ENCODE measurements at places on chromosomes 7 and 10. TPM values are rescaled to one million over a fixed set of nuclear protein-coding genes. Genes with fewer than 3 reads are reported as not detected.

- no peak for DNase-seq
These were observed 1.1 kb upstream of the ZNF503 start for GRCh38 chr10:75402486-75403143.

DNA sequence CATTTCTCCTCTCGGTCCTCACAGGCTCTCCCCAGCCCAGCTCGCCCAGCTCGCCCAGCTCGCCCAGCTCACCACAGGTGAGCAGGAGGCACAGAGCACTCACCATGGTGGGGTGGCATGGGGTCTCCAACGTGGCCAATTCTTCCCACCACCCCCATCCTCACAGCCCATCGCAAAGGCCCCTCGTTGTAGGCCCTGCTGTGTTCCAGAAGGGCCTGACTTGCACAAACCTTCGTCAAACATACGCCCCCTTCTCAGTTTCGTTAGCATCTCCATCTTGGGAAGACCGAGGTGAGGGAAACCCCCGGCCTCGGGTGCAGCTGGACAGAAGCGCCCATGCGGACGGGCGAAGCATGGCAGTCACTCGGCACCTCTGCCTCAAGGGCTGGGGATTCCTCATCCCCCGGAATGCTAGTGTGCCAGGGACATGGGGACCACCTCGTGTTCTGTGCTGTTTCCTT lies 304.6 kb downstream of the TNS3 start:
- DNase-seq: no peak

Gene NANOS1
- total RNA-seq: 0.78 TPM

DNA sequence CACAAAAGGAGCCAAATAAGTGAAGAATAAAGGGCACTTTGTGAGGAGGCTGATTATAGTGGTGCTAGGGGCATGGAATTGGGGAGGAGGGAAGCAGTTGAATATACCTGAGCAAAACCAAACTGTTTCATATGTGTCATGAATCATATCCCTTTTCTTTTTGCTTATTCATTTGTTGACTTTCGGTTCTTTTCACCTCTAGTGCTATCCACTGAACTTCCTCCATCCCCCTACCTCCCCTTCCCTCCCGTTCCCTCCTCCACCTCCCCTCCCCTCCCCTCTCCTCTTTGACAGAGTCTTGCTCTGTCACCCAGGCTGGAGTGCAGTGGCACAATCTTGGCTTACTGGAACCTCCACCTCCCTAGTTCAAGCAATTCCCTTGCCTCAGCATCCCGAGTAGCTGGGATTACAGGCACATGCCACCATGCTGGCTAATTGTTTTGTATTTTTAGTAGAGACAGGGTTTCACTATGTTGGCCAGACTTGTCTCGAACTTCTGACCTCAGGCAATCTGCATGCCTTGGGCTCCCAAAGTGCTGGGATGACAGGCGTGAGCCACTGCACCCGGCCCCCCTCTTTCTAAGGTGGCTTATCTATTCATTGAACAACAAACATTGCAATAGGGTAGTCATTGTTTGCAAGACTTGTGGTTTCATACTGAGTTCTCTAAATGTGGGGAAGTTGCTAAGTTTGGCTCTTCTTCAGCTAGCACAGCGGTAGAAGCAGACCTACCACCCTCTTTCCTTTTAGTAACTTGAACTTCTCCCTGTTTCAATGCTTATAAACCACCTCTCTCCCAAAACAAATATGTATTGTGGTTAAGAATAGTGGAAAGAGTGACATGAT lies 150.4 kb upstream of the PRPS1L1 start:
- DNase-seq: no peak

Gene SH2D4B
- not detected for total RNA-seq

DNA sequence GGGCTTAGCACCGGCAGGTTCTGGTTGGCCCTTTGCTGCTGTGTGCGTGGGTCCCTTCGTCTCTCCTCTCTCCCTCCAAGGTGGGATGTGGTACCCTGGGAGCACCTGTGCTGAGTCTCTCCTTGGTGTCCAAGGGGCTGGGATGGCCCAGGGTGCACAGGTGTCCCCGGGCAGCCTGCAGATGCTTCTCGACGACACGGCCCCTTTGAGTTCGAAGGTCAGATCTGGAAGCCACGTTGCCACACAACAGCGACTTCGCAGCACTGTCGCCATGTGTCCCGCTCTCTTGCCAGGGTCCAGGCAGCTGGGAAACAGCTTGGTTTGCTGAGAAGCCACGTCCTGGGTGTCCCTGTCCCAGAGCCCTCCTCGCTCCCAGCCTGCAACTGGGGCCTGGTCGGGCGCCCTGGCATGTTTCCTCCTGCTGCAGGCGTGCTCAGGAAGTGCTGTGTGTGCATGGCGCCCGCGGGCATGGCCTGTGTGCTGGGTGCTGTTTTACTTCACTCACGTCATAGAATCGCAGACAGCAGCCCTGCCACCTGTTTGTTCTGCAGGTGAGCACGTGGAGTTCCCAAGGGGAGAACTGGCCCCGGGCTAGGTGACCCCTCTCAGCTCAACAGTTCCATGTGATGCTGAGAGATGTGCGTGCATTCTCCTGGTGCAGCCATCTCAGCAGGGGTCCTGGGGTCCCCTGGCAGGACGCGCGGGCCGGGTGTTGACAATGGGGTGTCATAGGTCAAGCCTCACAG lies 70.9 kb downstream of the DNAJB6 start:
- DNase-seq: no peak

Gene HHEX
- not detected for total RNA-seq

GRCh38 chr10:9009505-9009904 lies 955.0 kb downstream of the GATA3 start:
- DNase-seq: peak; percentile 86

GRCh38 chr7:142868986-142869415 lies 14.1 kb downstream of the EPHB6 start:
- DNase-seq: no peak

Gene WEE2
- total RNA-seq: not detected

DNA sequence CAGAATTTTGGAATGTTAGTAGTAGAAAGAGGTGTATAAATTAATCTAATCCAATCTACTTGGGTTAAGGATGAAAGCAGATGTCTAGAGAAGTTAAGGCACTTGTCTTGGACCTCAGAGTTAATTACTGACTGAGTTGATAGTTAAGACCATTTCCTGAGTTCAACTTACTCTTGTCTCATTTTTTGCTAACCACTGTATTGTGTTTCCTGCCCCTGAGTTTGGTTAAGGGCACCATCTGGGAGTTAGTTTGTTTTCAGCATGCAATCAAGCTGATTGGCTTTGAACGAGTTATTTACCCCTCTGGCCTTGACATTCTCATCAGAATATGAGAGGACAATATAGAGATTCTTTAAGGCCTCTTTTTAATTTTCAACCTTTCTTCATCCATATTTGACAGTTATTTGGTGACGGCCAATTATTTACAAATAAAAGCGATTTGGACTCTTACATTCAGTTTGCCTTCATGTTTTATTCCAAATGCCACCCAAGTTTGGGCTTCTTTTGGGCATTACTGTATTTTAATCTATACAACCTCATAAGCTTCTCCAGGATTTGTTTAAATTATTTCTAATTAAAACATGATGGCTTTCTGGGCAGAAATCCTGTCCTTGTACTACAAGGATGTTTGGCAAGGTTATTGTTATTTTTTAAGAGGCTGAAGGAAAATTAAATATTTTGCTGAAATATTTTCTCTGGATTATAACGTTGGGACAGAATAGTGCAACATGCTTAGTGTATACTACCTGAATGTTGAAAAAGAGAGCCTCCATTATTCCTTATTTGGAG lies 225.0 kb downstream of the CACNB2 start:
- no peak for DNase-seq

Gene LCOR
- total RNA-seq: 19.4 TPM

GRCh38 chr7:26673858-26674257 lies 190.5 kb downstream of the SKAP2 start:
- DNase-seq: no peak

DNA sequence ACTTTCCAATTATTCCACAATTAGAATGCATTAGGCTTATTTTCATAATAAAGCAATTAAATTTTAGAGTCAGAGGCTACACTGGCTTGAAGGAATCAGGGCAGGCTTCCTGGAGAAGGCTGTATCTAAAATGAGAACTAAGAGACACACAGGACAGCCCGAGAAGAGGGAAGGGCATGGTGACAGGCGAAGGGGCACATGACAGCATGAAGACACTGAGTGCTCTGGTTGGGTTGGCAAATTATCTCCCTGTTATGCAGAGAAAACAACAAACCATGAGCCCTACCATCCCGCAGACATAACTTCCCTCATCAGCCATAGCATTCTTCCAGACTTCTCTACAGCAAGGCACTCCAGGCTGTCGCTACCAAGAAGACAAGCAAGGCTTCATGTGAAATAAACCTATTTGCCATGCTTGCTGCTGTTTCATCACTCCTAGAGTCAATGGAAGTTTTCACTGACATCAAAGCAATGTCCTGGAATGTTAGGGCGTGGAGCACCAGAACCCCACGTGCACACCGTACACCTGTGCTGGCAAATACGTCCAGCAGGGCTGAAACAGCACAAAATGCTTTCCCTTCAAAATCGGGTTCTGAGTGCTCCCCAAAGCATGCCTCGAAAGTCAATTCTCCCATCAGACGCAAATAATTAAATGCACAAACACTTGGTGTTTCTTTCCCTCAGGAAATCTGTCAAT lies 21.3 kb downstream of the VOPP1 start:
- peak; percentile 39 for DNase-seq

Gene LIPF
- not detected for total RNA-seq

Gene COBL
- 0.78 TPM for total RNA-seq

- no peak for DNase-seq
These were observed 57.1 kb upstream of the VSTM2A start for GRCh38 chr7:54485044-54485443.

DNA sequence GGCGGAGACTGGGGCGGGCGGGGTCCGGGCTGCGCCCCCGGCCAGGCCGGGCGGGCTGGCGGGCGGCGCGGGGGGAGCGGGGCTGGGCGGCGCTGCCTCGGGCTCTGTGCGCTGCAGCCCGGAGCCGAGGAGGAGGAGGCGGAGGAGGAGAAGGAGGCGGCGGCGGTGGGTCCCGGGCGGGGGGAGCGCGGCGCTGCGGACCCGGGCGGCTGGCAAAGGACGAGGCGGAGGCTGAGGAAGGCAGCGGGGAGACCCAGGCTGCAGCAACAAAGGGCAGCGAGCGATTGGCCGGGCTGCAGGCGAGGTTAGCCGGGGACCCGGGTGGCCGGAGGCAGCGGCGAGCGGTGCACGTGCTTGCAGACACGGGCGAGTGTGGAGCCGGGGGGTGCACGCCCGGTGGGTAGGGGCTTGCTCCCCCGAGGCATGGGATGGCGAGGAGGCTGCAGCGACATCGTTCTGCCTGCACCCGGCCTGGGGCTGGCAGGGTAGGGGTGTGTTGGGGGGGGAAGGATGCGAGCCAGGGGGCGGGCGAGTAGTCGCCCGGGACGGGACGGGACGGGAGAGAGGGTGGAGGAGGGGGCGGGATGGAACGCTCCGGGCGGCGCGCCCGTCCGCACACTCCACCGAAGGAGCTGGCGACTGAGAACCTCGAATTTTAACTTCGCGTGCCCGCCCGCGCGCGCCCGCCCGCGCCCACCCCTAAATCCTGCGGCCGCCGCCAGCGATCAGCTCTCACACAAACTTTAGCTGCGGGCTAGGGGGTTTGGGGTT lies 844 bp upstream of the KAT6B start:
- no peak for DNase-seq

- DNase-seq: no peak
These were observed 91.4 kb upstream of the CCDC71L start for GRCh38 chr7:106752367-106752766.

DNA sequence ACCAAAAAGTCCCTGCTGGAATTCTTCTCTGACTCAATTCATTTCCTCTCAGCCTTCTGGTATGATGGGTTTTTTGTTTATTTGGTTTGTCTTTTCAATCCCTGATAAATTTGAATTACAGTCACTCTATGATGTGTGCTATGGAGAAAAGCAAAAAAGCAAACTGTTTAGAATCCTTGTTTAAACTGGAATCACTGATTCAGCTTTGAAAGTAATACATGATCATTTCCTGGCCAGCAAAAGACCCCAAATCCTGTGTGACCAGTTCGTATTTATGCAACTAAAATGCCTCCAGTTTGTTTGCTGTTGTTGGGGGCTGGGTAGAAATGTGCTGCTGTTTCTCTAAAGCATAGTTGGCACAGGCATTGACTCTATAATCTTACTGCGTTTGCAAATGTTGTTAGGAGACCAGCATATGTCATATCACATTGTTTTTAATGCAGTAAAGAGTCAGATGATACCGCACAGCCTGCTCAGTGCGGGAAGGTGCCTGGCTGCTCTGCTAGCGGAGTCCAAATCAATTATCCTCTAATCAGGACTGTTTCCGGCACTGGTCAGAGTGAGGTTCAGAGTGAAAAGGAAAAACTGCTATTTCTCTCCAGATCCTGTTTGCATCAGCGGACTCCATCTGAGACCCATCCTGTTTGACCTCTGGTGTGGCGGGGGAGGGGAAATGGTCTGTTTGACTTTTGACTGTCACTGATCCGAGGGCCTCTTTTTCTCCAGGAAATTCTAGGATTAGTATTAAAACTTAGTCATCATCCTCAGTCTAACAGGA lies 40.6 kb upstream of the ADD3 start:
- DNase-seq: no peak

Measured in foreskin keratinocyte (primary cell).